ENCODE measurements at places on chromosomes 4 and X.
A peak's percentile ranks its signal among the peaks of the same experiment; 100 is the strongest.

- DNase-seq, result no peak
These were observed 44.3 kb downstream of the IGFBP7 start for GRCh38 chr4:57065730-57066482.

- DNase-seq, result no peak
These were observed 112.8 kb upstream of the NUDT6 start for GRCh38 chr4:123035239-123035638.

DNA sequence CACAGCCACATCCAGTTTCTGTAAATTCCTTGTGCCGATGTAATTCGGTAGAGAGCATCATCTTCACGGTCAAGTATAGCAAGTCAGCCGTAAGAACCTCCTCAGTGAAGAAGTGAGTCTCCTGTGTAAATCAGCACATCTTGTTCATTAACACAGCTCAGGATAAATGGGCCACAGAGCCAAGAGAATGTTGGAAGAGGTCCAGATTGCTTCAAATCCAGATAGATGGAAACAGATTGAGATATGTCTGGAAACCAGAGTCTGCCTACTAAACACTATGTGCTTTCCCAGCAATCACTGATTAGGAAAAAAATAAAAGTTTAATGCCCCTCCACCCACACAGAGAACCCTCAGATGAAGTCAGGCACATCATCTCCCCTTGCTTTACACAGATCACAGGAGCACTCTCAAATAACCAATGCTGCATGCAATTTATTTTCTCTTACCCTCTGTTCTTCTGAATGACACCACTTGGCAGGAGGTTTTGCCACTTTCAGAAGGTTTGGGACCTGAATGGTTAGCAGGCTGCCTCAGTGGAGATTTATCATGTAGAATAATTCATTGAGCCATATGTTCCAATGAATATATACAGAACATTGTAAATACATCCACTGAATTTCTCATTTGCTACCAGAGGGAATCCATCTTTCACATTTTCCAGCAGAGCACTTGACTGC, 357.7 kb downstream of the C4orf33 start:
- no peak for DNase-seq

GRCh38 chr4:139457318-139457717, 3.4 kb downstream of the RAB33B start:
- peak; percentile 18 for DNase-seq

- DNase-seq, result peak; percentile 89
These were observed at the start of gene HDX for GRCh38 chrX:84501798-84502628. HDX (minus strand) TSS chrX:84502453; CDS start chrX:84475397, 27,056 bp downstream.

- DNase-seq, result peak; percentile 47
These were observed 852 bp upstream of the WDR44 start for GRCh38 chrX:118345045-118345463.
